NCI-H1417 treated with DMSO at 0.1 percent for 48 hours (cell line): ENCODE measurements at places on chromosomes 3 and 15.

- no peak for DNase-seq
These were observed 10.7 kb upstream of the KLHL25 start for GRCh38 chr15:85805420-85805819.

GRCh38 chr3:72163809-72164634, 379.1 kb upstream of the PROK2 start:
- no peak for DNase-seq

GRCh38 chr3:184808021-184808420, 3.9 kb upstream of the VPS8 start:
- DNase-seq, result no peak

- DNase-seq, result no peak
These were observed 28.9 kb downstream of the SEC22C start for GRCh38 chr3:42552830-42553229.

DNA sequence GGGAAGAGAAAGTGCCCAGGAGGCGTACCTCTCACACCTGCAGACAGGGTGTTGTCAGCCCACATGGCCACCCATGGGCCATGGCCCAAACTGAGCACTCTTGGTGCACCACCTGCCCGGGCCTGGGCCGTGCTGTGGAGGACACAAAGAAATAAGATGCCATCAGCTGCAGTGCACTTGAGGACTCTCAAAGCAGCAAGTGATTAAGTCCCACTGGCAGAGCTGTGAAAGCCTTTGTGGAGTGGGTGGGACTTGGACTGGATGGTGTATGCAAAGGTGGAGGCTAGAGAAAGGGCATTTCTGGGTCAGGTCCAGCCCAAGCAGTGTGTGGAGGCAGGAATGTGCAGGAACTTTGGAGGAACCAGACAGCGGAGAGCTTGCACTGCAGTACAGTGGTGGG, 122.3 kb downstream of the MEGF11 start:
- DNase-seq, result no peak

- DNase-seq, result no peak
These were observed 683.3 kb upstream of the CADM2 start for GRCh38 chr3:84275532-84275931.

DNA sequence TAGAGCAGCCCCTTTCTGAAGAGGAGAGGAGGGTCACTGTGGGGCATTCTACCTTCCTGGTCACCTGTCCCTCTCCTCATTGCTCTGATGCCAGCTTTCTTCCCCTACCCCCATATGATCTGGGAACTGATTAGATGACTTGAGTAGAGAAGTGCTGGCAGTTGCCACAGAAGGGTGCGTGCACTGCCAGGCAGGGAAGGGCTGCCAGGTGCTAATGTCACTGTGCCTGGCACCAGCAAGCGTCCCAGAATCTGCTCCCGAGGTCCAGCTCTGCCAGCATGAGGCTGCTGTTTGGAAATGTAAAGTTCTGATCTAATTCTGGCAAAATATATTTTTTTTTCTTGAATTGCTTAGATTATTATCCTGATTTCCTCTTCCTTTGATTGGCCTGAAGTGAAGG, 52.8 kb downstream of the PPM1L start:
- no peak for DNase-seq

- no peak for DNase-seq
These were observed 28.0 kb downstream of the SENP7 start for GRCh38 chr3:101484805-101485620.

- no peak for DNase-seq
These were observed 131.7 kb downstream of the CTNNB1 start for GRCh38 chr3:41331041-41331440.

- no peak for DNase-seq
These were observed 107.0 kb downstream of the IQSEC1 start for GRCh38 chr3:12965999-12966846.

DNA sequence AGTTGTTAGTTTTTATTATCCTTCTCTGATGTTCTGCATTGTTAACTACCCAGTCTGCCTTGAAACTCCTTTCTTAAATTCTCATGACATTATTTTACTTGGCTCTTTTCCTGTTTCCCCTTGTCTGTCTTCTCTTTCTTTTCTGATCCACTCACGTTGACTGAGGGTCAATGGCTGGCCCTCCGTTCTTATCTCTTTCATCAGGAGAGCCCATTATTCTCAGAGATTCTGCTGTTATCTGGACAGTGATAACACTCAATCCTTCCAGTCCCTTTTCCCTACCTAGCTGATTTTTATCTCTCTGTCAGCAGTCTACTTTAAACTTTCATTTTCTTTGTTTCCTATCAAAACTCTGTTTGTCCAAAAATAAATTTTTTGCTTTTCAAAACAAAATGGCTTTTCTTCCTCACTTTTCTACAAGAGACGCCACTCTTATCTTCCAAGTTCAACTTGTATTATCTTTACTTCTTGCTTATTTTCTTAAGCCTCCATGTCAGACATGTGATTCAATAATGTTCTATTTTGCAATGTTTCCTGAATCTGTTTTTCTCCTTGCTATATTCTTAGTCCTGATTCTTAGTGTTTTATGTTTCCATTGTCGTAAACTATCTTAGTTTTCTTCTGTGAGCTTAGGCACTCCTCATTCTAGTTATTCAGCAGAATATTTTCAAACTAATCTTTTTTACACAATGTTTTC, 120.2 kb downstream of the NEDD4 start:
- DNase-seq, result no peak

- no peak for DNase-seq
These were observed 5.6 kb downstream of the HLTF start for GRCh38 chr3:149080699-149081091.

GRCh38 chr15:76223521-76223920, 87.7 kb downstream of the ETFA start:
- DNase-seq, result no peak

DNA sequence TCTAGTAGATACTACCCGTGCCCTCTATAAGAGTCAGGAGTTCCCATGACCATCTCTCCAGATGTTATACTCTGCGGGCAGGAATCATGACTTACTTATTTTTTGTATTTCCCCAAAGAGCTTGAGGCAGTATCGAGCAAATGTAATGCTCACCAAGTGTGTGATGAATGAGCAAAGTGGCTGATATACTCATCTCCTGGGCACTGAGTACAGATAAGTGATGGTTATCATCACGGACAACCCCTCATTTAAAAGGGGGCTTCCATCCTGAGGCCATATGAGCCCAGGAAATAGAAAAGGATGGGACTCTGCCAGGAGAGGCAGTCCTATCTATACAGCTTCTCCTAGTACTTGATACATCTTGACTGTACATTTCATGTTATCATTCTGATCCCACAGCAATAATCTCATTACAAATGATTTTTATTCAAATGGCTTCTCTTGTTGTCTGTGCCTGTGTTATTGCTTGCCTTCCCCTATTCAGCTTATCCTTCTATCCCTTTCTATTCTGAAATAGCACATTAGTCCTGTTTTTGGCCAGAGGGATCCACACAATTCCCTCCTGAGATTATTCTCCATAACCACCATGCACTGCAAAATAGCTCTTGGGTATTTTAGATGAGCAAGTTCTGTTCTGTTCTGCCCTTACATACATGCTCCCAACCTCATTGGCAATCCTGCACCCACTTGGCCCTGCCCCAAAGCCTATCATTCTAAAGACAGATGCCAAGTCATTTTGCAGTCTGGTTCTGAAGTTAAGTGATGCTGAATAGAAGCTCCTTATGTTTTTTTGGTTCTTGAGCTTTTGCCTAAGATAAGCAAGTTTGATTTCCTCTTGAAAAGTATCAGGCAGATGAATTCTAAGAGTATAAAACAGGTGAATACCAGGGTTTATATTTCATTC, 48.0 kb upstream of the MRPL3 start:
- DNase-seq, result no peak

DNA sequence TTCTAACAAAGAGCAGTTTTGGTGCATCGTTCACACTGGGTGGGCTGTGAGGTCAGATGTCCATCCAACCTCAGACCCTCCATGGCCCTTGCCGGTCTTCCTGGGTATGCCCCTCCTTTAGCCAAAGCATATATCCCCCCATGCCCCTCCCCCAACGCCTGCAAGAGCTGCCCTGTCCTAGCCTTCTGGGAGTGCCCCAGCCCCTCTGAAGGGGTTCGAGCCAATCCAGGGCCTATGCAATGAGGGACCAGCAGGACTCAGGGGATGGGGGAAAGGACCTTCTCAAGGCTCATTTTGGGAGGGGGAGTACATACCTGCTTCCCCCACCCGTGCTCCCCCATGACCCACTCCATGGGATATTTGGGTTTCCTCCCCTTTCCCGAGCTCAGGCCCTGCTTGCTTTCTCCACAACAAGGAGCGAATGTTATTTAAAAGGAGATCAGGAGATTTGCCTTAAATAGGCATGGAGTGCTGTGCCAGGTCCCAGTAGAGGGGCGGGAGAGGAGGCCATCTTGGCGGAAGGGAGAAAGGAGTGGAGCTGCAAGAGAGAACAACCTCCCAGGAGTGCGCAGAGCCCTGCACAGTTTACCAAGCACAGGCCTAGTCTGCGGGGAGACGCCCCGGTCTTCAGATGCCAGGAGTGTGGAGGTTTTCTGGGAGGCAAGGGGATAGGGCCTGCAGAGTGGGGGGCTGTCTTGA, 18.2 kb downstream of the PIF1 start:
- no peak for DNase-seq

DNA sequence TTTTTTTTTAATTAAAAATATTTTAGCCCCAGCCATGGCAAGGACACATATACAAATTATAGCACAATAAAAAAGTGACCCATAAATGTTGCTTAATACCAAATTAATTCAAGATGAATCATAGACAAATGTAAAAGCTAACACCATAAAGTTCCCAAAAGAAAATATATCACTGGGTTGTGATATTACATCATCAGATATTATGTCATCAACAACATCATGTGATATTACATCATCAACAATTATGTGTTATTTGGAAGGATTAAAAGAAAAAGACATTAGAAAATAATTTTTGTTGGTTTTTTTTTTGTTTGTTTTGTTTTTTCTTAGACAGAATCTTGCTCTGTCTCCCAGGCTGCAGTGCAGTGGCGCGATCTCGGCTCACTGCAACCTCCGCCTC, 34.5 kb upstream of the ABHD10 start:
- DNase-seq, result no peak

DNA sequence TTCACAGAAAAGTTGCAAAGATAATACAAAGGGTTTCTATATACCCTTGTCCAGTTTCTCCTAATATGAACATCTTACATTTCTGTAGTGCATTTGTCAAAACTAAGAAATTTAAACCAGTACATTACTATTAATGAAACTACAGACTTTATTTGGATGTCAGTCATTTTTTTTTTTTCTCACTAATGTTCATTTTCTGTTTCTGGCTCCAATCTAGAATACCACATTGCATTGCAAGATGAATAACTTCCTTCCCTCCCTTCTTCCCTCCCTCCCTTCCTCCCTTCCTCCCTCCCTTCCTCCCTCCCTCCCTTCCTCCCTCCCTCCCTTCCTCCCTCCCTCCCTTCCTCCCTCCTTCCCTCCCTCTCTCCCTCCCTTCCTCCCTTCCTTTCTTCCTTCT, 509.2 kb upstream of the MCTP2 start:
- DNase-seq, result no peak

GRCh38 chr3:22371607-22372291, 620.7 kb upstream of the ZNF385D start:
- no peak for DNase-seq

- DNase-seq, result no peak
These were observed 27.0 kb upstream of the AQP9 start for GRCh38 chr15:58110999-58111717.

DNA sequence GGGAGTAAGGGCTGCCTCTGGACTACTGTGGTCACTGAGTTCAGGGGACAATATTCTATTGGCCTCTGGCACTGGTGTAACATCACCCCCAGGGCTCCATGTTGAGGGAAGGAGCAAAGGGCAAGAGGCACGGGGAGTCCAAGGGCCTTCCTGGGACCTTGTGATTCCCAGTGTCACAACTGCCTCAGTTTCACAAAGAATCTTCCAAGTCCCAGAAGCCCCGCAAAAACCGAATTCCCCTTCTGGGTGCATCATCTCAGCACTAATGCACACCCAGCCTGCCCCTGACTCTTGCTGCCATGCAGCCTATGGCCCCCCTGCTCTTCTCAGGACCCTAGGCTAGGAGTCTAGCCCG, 5.5 kb downstream of the AMOTL2 start:
- DNase-seq, result no peak

- DNase-seq, result no peak
These were observed 192.7 kb upstream of the LRIG1 start for GRCh38 chr3:66693461-66694031.

DNA sequence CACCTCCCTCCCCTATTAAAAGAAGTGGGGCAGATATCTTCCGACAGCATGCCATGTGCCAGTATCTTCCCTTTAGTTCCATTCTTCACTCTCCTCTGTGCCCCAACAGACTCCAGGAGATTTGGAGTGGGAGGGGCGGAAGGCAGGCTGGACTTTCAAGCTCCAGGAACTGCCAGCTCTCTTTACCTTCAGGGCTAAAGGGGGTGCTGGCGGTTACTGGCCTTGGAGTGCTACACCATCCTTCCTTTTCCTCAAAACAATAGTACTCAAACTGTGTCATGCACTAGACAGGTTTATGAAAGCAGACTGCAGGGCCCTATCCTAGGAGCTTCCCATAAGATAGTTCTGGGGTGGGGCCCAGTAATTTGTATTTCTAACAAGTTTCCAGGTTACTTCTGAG, 6.0 kb downstream of the LINS1 start:
- DNase-seq, result no peak

- DNase-seq, result no peak
These were observed 251.0 kb upstream of the TLE3 start for GRCh38 chr15:70348581-70349344.

DNA sequence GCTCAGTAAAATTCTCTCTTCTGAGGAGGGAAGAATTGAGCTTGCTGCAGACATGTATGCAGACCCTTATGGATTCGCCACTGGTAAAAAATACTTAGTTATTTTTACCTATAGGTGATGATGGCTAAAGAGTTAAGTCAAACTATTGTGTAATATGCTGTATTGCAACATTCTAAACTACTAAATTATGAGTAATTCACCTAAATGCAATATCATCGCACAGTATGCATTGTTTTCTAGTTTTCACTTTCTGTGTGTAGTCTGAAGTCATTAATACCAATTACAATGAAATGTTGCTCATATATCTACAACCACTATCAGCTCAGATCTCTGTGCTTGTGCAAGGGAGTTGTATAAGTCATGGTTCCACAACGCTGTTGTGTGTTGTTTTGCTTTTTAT, 48.7 kb upstream of the ROBO2 start:
- no peak for DNase-seq

- DNase-seq, result no peak
These were observed 683.6 kb upstream of the ARPP21 start for GRCh38 chr3:34955680-34956079.

- no peak for DNase-seq
These were observed 119.9 kb upstream of the STT3B start for GRCh38 chr3:31412832-31413231.

- DNase-seq, result no peak
These were observed 16.0 kb downstream of the WDR73 start for GRCh38 chr15:84638103-84638502.

GRCh38 chr15:51932161-51932560, 39.4 kb downstream of the LEO1 start:
- no peak for DNase-seq

- DNase-seq, result no peak
These were observed 105.4 kb upstream of the MRPS22 start for GRCh38 chr3:139238281-139239030.

DNA sequence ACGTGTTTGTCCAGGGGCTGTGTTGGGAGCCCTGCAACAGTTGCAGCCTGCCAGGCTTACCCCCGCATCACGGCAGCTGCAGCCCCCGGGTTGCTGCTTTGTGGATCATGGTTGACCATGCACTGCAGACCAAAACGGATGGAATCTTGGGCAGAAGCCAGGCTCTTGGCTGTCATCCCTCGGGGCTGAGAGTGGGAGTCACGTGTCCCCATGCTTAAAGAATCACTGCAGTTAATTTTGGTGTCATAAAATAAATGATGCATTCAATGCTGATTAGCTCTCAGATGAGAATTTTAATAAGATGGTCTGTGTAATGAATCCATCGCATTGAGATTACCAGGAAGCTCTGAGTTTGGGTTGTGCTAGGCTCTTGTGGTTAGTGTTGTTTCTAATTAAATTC, 115.6 kb downstream of the CHDH start:
- no peak for DNase-seq
